ENCODE measurements at places on chromosomes 5 and 9.
A peak's percentile ranks its signal among the peaks of the same experiment; 100 is the strongest.

DNA sequence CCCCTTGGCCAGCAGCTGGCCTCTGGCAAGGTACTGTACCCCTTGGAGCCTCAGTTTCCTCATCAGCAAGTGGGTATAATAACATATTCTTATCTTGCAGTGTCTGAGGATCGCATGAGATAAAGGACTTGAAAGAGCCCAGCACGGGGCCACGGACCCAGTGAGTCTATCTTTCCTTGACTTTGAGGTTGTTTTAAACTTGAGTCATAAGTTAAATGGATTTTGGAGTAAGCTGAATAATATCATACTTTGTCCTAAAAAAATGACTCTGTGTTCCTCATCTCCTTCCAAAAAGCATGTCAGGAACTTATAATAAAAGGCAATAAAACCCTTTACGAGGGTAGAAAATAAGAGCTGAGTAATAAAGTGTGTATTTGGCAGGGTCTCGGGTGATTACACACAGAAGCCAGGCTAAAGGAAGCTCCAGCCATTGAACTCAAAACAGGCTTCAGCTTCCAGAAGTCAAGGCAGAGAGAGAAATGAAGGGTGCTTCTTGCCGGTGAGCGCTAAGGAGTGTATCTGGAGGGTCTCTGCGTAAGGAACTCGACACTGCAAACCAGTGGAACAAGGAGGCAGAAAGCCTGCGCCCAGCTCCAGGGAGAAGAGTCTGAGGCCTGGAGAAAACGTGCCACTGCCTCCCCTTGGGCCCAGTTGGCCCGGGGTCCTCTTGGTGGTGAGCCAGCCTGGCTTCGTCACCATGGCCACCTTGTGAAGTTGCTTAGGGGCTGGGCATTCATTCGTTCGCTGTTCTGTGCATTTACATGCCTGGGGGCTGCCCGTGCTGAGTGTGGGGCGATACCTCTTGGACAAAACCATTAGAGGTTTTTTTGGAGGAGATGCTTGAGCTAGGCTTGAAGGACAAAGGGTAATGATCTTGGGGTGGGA lies 72.4 kb upstream of the PHYKPL start:
- no peak for DNase-seq

DNA sequence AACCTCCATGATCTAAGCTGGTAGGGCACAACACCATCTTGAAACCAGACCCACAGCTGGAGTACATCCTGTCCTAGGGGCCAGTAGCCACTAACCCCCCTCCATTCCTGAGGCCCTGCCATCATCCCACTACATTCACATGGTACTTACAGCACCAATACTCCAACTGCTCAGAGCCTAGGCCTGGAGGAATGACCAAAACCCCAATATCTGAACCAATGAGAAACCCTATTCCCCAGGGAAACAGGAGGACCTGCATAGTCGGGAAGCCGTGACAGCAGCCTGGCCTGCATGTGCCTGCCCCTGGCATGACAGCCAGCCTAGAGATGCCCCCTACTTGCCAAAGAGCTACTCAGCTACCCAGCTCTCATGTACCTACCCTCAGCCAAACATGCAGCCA lies 65.4 kb upstream of the DMRT1 start:
- no peak for DNase-seq

- no peak for DNase-seq
Measured at GRCh38 chr5:157745041-157745456, 1.5 kb downstream of the LSM11 start.

DNA sequence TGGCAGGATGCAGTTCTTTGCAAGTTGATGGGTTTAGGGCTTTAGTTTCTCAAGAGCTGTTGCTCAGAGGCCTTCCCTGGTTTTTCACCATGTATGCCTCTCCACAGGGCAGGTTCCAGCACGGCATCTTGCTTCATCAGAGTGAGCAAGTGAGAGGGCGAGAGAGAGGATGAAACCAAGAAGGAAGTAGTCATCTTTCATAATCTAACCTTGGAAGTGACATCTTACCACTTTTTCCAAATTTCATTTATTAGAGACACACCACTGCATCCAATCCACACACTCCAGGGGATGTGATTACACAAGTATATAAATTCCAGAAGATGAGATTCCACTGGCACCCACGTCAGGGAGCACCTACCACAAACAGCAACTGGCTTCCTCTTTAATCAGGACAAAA lies 294.4 kb downstream of the MARCHF11 start:
- no peak for DNase-seq

- no peak for DNase-seq
Measured at GRCh38 chr9:4762108-4762885, 21.3 kb upstream of the AK3 start.

GRCh38 chr5:1502046-1502736 lies 21.6 kb downstream of the LPCAT1 start:
- DNase-seq: no peak

- no peak for DNase-seq
Measured at GRCh38 chr5:6750951-6751685, 37.9 kb downstream of the TENT4A start.

- DNase-seq: peak; percentile 5
Measured at GRCh38 chr9:4548811-4549725, 58.8 kb downstream of the SLC1A1 start.

GRCh38 chr9:89452561-89452960 lies 45.4 kb downstream of the SEMA4D start:
- no peak for DNase-seq

DNA sequence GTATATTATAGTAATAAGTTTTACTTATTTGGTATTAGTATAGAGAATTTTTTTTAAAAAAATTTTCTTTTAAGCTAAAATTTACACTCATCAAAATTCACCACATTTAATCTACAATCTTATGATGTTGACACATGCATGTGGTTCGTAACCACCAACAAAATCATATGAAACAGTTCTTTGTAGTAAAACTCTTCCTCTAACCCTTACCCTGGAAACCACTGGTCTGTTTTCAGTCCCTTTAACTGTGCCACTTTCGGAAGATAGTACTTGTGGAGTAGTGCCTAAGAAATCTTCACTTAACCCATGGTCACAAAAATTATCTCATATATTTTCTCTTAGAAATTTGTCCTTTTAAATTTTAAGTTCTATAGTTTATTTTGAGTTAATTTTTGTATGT lies 1498.8 kb downstream of the MAT2B start:
- no peak for DNase-seq

- DNase-seq: no peak
Measured at GRCh38 chr5:16461782-16462181, 3.8 kb downstream of the ZNF622 start.

- DNase-seq: no peak
Measured at GRCh38 chr9:79685577-79685976, 113.8 kb downstream of the TLE4 start.

DNA sequence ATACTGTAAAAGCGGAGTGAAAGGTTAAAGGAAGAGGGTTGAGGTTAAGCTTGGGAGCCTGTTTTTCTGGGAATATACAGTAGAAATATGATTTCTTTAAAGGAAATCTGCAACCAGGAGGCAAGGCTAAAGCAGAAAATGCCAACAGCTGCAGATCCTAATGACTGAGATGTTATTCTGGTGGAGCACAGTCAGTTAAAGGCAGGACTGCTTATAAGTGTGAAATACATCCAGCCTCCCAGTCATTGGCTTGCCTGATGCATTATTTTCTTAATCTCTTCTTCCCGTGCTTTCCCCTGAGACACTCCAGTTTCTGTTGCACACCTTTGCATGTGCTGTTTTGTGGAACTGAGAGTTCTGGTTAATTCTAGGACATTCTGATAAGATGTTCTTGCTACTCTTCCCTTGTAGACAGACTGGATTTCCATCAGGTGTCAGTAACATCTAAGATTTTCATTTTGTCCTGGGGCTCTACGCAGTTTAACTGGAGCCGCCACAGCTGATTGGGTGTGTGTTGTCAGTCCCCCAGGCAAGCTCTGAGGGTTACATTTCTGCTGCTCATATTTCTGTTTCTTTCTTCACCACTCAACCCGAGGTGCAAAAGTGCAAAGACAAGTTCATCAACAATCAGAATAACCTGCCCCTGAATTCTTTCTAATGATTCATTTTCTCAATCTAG lies 44.4 kb downstream of the CAST start:
- no peak for DNase-seq

GRCh38 chr9:134957165-134957944 lies 39.6 kb upstream of the FCN1 start:
- DNase-seq: no peak

DNA sequence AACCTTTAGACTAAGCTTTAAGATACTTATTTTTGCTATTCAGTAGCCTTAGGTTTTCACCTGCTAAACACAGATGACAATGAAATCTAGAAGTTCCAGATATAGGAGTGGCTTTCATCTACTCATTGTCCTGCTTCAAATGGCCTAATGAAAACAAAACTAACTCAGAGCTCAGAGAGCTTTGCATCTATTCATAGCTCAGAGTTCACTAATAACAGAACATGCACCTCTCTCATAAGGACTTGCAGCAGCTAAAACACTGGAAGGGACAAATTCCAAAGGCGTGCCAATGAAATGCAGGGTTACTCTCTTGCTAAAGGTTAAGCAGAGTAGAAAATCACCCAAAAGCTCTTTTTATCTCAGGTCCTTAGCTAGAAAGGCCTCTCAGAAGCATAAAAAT lies 29.0 kb downstream of the SLC31A2 start:
- no peak for DNase-seq

GRCh38 chr9:135103931-135104639 lies 16.6 kb downstream of the OLFM1 start:
- no peak for DNase-seq

DNA sequence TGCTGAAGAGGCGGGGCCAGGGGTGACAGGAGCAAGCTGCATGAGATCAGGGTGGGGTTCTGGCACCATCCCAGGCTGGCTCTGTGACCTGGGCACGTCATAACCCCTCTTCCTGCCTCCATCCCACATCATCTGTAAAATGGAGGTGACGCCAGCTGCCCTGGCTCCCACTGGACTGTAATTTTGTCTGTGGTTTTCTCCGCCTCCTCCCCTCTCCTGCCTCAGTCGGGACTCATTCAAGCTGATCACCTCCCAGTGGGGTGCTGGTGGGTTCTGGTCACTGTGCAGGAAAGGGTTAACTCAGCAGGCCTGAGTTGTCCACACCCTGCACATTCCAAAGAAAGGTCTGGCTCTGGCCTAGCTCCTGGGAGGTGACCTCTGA lies 128.2 kb downstream of the RXRA start:
- no peak for DNase-seq

GRCh38 chr5:137737349-137738131 lies 1.7 kb upstream of the KLHL3 start:
- DNase-seq: no peak

DNA sequence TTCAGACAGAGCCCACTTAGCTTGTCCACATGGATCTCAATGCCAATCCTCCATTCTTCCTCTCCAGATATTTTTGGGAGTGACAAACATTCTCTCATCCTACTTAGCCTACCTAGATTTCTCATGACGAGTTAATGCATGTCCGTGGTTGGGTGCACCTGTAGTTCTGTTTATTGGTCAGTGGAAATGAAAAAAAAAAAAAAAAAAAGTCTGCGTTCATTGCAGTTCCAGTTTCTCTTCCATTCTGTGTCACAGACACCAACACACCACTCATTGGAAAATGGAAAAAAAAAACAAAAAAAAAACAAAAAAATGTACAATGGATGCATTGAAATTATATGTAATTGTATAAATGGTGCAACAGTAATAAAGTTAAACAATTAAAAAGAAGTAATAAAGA lies 59.0 kb downstream of the BASP1 start:
- DNase-seq: no peak

DNA sequence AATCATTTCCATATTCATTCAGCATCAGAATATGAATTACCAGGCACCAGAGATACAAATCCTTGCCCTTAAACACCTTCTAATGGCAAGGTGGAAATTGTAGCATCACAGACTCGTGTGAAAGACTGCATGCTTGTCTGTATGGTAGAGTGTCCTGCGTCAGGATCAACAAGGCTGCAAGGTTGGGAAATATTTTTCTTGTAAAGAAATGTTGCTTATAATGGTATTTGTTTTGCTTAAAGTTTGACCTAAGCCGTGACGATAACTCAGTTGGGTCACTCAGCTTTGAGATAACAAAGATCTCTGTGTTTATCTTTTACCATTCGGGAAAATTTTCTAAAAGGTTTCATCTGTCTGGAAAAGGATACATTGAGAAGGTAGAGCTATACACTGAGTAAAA lies 87.6 kb downstream of the BASP1 start:
- DNase-seq: no peak

DNA sequence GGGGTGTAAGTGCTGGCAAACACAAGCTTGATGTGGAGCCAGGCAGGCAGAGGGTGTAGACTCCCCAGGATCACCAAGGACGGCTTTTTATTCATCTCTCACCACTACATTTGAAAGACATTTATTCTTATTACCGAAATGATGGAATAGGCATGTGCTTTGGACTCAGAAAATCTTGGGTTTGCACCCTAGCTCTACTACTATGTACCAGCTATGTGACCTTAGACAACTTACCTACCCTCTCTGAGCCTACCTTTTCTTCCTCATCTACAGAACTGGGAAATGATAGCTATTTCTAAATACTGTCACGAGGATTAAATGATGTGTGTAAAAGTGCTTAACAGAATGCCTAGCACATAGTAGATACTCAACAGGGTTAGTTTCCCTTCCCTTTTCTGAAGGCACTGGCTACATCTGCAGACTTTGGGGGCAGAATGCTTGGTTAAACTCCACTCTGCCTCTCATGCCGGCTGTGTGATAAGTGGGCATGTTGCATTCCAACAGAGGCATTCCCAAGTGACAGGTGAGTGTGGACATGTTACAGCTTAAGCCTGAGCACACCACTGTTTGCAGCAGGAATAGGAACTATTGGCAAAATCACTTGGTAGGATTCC lies 94.8 kb downstream of the SLC1A3 start:
- DNase-seq: no peak

- no peak for DNase-seq
Measured at GRCh38 chr9:89969156-89969675, 364.4 kb downstream of the GADD45G start.

DNA sequence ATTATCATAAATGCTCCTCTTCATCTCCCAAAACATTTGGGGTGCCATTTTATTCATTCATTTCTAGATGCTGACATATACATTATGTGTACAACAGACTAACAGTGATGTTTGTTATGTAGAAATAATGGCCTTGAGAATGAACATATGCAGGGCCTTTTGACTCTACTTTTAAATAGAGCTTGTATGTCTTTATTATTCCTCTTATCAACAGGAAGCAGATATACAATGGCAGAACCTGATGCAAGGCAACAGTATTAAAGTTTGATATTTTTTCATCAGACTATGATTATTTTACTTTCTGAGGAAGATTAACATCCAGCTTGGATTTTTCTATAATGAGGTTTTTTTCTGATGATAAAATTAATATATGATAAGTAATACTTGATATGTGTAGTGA lies 44.1 kb downstream of the SNX18 start:
- DNase-seq: no peak

- no peak for DNase-seq
Measured at GRCh38 chr9:114318416-114318815, 4.5 kb upstream of the ORM1 start.
